ENCODE measurements at places on chromosomes 6 and 20.

DNA sequence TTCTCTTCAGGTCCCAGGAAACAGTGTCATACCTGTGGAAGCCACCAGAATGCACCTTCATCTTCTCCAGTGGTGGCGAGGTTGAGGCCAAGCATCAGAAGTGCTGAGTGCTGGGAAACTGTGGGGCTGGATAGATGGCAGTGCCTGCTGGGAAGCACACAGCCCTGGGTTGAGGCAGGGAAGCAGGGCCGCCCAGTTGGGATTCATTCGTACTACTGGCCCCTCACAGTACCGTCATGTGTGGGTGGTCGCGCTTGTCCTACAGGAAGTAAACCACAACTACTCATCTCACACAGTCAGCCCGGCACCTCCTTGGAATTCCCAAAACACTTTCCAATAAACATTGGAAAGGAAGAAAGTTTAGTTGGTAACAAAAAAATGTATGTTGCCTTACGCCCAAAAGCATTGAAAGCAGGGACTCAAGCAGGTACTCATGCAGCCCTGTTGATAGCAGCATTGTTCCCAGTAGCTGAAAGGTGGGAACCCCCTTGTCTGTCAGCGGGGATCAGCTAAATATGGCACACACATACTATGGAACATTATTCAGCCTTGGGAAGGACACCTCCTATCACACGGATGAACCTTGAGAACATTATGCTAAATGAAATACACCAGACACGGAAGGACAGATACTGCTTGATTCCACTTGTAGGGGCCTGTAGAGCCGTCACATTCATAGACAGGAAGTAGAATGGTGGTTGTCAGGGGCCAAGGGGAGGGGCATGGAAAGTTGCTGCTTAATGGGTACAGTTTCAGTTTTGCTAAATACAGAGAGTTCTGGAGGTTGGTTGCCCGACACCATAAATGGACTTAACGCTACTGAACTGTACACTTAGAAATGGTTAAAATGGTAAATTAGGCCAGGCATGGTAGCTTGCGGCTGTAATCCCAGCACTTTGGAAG lies 162.7 kb downstream of the MTHFD1L start:
- DNase-seq: no peak
- H3K27ac ChIP-seq: no peak overlapping the region
- H3K27me3 ChIP-seq: no peaks in the 10 kb centered on the region
- no peak overlapping the region for H3K4me3 ChIP-seq
- no peaks in the 10 kb centered on the region for H3K4me1 ChIP-seq
- H3K36me3 ChIP-seq: no peaks in the 10 kb centered on the region

- no peak for DNase-seq
- H3K27ac ChIP-seq: no peak overlapping the region
These were observed 191.7 kb upstream of the RIN2 start for GRCh38 chr20:19566226-19566945.

DNA sequence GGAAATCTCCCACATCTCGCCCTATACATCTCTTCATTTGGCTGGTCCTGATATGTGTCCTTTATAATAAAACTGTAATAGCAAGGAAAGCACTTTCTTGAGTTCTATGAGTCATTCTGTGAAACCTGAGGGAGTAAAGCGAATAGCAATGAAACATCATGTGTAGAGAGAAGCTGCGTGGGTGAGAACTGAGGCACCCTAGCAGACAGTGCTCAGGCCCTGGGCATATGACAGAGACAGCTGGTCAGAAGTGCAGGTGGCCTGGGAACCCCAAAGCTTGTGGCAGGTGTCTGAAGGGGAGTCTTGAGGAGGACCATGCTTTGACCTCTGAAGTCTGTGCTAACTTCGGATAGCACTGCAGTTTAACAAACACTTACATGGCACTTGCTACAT lies 1.3 kb upstream of the BLOC1S5 start:
- DNase-seq: no peak
- peaks cover 6% of the 10 kb centered on the region for H3K36me3 ChIP-seq
- no peaks in the 10 kb centered on the region for H3K27me3 ChIP-seq
- no peak overlapping the region for H3K4me3 ChIP-seq
- no peak overlapping the region for H3K27ac ChIP-seq

- H3K27me3 ChIP-seq: no peaks in the 10 kb centered on the region
- no peak overlapping the region for H3K27ac ChIP-seq
- no peaks in the 10 kb centered on the region for H3K36me3 ChIP-seq
- H3K4me1 ChIP-seq: no peaks in the 10 kb centered on the region
- H3K4me3 ChIP-seq: no peak overlapping the region
These were observed 162.3 kb upstream of the ZNF217 start for GRCh38 chr20:53755733-53756531.

DNA sequence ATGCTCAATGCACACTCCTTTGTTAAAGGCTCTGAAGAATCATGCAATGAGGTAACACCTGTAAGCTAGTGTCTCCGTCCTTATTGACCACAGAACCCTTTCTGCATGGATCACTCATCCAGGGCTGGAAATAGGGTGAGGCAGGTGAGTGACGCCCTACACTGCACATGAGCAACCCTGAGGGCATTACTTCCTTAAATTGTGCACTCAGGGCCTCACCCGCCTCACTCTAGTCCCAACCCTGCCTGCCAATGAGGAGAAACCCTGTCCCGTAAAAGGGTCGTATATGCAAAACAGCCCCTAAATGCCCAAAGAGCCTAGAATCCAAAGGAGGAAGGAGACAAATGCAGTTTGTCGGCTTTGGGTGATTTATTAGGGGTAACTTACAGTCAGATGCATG lies 33.6 kb upstream of the NOP56 start:
- H3K4me3 ChIP-seq: no peak overlapping the region
- H3K36me3 ChIP-seq: no peaks in the 10 kb centered on the region

DNA sequence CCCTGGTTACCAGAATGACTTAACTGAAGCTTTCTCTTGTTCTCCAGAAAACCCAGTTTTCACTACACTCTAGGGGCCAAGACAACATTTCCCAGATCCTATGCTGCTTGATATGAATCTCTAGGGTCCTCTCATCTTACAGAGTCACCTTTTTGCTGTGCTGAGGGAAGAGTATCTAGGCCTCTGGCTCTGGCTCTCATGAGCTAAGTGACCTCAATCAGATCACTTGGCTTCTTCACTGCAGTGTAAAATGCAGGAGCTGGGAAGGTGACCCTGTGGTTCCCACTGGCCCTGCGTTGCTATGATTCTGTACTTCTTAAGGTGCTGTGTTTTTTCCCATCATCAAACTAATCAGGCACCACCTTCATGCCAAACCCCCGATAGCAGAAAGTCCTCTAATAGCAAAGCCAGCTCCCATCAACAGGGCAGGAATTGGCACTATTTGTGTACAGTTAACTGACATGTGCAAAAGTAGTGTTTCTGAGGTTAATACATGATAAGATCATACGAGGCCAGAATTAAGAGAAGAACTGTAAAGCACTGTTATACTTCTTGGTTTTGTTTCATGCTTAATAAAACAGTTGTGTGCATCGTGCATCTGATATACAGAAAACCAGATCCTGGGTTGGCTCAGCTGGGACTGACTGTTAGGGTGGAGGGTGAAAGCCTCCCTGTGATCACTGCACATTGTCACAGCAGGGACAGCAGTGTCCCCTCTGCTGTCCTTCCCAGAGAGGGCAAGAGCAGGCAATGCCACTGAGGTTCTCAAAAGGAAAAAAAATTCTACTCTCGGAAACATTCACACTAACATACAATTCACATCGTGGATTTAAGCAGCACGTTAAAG lies 46.7 kb downstream of the CNKSR3 start:
- no peak overlapping the region for H3K4me3 ChIP-seq
- H3K27ac ChIP-seq: peak overlapping the region; percentile 59
- H3K4me1 ChIP-seq: peaks cover 11% of the 10 kb centered on the region
